Activated T-cell treated with anti-CD3 and anti-CD28 coated beads, Interleukin-2, amount 50 U/mL, for 1 hour (primary cell): ENCODE measurements at places on chromosomes 5 and 9.

GRCh38 chr5:143245929-143246561 is 157.4 kb downstream of the NR3C1 start:
- no peak for DNase-seq

DNA sequence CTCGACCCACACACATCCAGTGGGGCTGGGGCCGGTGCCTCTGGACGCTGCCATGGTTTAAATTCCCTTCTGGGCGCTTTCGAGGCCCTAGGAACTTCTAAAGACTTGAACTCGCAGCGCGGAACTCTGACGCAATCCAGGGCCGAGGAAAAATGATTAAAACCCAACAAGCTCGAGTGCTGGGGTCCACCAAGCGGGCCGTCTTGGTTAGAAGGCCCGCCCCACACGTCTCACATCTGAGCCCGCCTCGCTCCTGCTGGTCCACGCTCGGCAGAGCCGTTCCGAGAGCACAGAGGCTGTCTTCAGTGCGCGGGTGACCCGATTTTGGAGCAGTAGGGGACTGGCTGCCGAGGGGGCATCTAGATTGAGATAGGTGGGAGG is 1.5 kb downstream of the CRHBP start:
- DNase-seq, result no peak

GRCh38 chr5:10307206-10308148 is at the start of gene CMBL:
TSS of gene CMBL (minus strand) at chr5:10307902. CDS start at chr5:10290762, 17,140 bp downstream.
- peak; percentile 33 for DNase-seq

DNA sequence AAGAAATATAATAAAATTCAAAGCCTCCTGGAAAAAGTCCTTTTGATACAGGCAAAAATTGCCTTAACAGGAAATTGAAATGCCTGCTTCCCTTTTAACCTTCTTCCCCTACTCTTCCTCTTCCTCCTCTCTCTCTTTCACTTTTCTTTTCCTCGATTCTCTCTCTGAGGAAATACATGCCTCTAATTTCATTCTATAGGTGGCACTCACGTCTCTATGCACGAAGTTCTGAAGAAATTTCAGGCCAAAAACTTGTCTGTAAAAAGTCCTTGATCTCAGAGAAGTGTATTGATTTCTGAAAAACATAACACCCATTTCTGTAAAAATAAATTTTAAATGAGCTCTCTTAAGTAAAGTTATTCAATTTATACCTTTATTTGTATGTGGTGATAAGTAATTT is 371.7 kb upstream of the IRX4 start:
- DNase-seq, result no peak

DNA sequence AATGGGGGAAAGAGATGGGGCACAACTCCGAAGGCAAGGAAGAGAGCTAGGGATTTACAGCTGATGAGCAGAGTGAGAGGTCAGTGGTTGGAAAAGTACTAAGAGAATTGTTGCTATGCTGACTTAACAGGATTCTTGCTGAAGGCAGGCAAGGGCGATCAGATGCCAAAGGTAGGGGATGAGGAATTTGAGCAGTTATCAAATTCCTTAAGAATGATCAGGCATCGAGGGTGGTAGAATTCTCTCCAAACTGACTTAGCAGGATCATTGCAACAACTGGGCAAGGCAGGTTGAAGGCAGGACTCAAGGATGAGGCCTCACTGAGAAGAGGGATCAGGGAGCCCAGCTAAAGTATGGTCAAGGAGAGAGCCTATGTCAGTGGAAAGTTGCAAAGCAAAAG is 171.0 kb downstream of the HSD17B3 start:
- no peak for DNase-seq

- no peak for DNase-seq
Observed at GRCh38 chr5:95178046-95178651, 106.7 kb downstream of the MCTP1 start.
